EH (cell line): ENCODE measurements at places on chromosomes 1 and 21.

- DNase-seq: peak; percentile 37
Observed at GRCh38 chr1:64000021-64000420, 203.4 kb upstream of the UBE2U start.

DNA sequence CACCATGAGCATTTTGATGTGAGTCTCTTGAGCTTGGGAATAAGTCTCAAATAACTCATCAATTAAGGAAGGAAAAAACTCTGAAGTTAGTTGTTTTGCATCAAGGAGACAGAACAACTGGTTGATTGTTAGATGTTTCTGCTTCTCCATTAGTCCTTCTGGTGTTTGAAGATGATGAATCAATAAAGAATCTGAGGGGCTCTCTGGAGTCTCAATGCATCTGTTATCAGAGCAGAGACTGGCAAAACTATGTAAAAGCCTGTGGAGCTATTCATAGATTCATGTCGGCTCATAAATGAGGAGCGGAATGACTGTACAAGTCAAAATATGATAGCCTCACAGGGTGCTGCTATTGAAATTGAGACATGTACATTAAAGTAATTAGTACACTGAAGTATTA is 73.3 kb upstream of the ZC3H11B start:
- no peak for DNase-seq

DNA sequence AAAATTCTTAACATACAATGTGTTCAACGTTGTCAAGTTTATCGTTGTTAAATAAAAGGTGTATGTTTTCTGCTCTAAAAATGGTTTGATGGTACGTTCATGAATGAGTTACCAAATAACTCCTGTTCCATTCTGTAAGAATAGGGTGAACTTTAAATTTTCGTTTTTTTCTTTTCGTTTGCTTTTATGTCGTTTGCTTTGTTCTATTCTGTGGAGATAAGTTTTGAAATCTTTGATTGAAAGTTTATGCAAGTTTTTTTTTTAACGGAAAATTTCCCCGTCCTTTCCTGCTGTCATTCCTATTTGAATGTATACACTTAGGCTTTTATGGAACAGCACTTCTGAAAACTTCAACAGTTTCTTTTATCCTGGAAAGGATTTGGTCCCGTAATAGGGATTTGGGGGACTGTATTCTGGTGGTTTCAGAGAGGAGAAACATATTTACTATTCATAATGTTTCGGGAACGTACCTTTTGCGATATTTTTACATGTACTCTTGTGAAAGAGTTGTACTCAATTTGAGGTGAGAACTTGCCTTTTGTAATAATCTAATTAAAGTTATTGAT is 1.7 kb downstream of the DR1 start:
- no peak for DNase-seq

DNA sequence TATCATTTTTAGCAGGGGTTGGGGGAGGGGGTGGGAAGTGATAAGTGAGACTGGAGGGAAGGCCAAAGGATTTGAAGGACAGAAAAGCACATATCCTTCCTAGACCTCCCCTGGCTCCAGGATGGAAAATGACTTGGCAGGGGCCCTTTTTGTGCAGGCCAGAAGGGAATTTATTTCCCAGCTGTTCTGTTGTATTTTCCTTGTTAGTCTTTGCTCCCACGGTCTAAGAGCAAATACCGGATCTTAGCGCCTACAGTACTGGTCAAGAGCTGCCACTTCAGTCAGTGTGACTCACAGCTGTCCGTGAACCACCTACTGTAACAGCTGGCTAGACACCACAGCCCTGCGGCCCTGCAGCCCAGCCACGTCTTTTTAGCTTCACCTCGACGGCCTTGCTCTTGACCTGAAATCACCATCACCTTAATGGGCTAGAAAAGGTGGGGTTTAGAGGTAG is 51.0 kb upstream of the ERRFI1 start:
- peak; percentile 96 for DNase-seq

- no peak for DNase-seq
Observed at GRCh38 chr1:27646676-27647075, 11.7 kb upstream of the FGR start.

DNA sequence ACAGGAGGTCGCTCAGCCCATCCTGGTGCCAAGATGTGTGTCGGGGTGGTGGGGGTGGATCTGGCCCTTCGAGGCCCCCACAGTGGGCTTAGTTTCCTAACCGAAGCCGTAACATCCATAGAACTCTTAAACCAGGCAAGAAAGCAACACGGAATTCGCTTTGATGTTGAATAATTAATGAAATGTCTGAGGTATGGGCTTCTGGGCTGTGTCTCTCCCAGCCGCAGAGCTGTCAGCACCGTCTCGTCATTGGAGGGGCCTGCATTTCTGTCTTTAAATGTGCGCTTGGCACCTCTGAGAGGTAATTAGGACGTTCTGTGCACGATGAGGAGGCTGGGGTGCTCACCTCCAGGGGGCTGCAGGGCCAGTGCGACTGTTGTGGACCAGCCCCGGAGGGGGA is 13.3 kb upstream of the PLCH2 start:
- DNase-seq: no peak

GRCh38 chr1:115031595-115031994 is 2.0 kb downstream of the TSHB start:
- peak; percentile 6 for DNase-seq

GRCh38 chr1:75985827-75986226 is 53.6 kb upstream of the ASB17 start:
- no peak for DNase-seq

DNA sequence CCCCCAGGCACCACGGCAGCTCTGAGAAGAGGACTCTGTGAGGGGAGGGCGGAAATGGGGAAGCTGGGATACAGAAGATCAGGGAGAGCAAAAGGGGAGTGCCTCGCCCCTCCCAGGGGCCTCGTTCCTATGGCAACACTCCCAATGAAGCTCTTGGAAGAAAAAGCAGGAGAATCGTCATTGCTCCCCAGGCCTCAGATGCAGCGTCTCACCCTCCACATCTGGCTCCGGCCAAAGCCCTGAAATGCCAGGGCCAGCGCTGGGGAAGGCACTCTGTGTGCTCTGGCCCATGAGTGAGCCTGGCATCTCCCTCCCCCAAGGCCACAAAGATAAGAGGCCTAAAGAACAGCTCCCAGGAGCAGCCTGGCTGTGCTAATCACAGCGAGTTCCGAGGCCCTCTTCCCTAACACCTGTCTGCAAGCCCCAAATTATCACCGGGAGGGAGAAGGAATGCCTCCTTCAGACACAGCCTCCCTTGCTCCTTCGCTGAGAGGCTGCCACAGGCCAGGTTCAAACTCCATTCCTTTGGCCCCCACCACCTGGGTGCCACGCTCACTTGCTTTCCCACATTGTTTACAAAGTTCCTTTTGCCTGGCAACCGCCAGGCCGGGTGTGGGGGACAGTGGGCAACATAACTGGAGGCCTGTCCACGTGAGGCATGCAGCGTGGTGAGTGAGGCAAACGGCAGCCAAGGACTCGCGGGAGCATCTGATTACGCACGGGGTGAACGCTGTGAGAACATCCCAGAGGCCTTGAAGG is 27.8 kb downstream of the ECE1 start:
- DNase-seq: peak; percentile 92
